ENCODE measurements at places on chromosomes 12 and 14.

GRCh38 chr12:121522971-121523370 is 57.9 kb downstream of the KDM2B start:
- no peak for DNase-seq

- no peak for DNase-seq
These were observed 210.1 kb downstream of the DPF3 start for GRCh38 chr14:72683787-72684186.

DNA sequence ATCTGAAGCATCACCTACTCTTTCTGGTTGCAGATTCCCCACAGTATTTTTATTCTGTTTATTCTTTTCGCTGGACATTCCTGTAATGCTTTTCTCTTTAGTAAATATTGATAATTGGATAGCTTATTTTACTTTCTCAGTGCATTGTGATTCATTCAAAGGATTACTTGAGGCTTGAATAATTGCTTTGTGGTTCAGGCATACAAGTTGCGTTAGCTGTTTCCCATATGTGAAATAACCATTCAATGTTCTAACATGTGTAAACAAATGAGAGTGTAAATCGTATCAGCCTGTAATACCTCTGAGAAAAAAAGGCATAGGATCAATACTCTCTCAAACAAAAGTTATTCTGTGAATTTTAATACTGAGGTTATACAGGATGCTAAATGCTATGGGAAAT is 1004.2 kb upstream of the SEL1L start:
- DNase-seq = no peak

DNA sequence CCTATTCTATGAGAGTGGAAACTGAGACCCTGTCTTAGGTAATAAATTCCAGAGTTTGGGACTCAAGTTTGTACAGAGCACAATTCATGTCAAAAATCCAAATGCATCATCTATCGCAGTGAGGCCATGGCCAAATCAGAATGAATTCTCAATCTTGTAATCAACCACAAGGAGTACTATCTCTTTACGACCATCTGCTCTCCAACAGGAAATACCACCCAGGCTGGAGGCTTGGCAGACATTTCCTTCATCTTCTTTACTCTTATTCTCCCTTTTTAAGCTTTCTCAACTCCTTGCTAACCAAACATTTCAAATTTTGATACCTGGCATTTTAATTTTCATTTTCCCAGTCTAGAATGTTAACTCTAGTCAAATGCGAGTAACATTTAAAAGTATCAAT is 32.7 kb upstream of the RNU6-7 start:
- no peak for DNase-seq

DNA sequence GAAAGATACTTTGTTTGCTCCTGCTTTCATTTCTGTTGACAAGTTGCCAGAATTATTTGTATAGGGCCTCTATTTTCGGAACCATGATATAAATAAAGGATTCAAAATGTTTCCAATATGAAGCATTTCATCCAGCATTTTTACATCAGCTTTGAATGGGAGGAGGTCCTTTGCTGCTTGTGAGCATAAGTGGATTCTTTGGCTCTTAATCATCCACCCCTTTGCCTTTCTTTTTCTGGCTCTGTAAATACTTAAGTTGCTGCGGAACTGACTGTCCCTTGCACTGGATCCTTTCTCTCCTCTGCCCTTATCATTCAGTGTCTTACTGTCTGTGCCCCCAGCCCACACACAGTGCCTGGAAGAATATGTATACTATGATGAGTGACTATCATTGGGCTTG is 357.3 kb upstream of the RGS6 start:
- DNase-seq = peak; percentile 11

DNA sequence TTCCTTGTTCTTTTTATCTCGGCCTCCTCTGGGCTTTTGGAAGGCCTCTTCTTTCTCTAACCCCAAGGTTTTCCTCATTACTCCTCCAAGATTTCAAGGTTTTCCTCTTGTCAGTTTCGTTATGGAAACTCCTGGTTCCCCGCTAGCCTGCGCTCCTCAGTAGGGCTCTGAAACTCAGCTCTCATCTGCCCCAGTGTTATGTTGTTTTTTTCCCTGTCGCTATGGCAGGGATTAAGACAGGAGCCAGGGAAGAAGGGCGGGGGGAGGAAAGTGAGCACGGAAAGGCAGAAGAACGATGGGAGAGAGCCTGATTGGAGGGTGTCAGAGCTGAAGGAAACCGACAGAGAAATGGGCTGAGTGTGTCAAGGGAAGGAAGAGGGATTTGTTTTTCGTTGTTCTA is 26.5 kb upstream of the JDP2 start:
- no peak for DNase-seq

DNA sequence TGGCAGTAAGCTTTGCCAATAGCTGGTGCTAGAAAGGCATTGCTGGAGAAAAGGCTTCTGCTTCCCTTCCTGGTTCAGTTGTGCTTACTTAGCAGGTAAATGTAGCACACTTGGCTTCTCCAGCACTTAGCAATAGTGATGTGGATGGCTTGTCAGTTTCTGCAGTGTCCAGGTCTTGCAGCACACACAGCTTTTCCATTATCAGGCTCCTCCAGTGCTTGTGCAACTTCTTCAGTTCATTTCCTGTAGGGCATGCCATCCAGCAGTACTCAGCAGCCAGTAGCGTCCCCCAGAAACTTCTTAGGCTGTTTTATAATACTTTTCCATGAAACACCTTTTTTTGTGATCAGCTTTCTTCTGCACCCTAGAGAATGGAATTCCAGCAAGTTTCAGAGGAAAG is 154.6 kb downstream of the SLC6A15 start:
- no peak for DNase-seq

DNA sequence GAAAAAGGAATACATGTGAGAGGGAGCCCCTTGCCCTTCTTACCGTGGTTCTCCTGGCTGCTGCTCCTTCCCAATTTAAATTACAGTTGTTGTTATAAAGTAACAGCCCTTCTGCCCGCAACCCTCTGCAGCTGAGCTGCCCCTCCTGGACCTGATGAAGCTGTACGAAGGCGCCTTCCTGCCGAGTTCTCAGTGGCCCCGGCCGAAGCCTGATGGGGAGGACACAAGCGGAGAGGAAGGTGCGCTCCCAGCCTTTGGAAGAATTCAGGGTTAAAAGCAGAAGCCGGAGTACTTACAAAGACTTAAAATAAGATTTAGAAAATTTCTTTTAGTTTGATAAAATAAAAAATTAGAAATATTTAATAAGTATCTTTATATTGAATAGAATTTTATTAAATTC is 55.2 kb downstream of the EP400 start:
- DNase-seq = no peak

GRCh38 chr12:63304887-63305316 is 153.9 kb upstream of the AVPR1A start:
- DNase-seq = no peak

- DNase-seq = no peak
These were observed 75.9 kb upstream of the CRY1 start for GRCh38 chr12:107169200-107169599.

GRCh38 chr12:105852496-105852895 is 286.3 kb downstream of the NUAK1 start:
- no peak for DNase-seq

DNA sequence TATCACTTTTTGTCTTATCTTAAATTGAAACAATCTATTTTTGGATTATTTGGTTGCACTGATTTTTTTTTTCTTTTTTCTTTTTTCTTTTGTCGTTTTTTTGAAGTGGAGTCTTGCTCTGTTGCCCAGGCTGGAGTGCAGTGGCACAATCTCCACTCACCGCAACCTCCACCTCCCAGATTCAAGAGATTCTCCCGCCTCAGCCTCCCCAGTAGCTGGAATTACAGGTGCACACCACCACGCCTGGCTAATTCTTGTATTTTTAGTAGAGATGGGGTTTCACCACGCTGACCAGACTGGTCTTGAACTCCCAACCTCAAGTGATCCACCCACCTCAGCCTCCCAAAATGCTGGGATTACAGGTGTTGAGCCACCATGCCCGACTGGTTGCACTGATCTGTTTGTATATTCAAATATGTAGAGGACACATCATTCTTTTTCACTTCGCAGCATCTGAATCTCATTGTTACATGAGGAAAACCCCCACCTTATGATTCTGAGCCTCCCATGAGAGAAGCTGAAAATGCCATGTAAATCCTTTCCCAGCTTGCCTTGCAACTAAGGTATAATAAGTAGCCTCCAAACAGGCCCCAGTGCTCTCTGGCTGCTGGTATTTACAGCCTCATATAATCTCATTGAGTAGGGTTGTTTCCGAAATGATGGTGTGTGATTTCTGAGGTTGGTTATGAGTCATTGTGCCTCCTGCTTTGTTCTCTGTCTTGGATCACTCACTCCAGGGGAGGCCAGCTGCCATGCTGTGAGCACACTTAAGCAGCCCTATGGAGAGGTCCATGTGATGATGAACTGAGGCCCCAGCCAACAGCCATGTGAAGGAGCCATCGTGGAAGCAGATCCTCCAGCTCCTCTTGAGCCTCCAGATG is 5.2 kb upstream of the HSP90B1 start:
- peak; percentile 72 for DNase-seq

DNA sequence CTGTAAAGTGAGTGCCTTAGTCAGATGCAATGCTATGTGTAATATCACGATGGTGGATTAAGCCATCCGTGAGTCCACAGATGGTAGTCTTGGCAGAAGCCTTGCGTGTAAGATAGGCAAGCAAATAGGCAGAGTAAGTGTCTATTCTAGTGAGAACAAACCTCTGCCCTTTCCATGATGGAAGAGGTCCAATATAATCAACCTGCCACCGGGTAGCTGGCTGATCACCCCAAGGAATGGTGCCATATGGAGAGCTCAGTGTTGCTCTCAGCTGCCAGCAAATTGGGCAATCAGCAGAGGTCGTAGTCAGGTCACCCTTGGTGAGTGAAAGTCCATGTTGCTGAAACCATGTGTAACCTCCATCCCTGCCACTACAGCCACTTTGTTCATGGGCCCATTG is 371.2 kb upstream of the LRFN5 start:
- no peak for DNase-seq

GRCh38 chr14:104246401-104247335 is 108.3 kb downstream of the KIF26A start:
- no peak for DNase-seq

- DNase-seq = no peak
These were observed 9.6 kb upstream of the FLVCR2 start for GRCh38 chr14:75568791-75569190.

DNA sequence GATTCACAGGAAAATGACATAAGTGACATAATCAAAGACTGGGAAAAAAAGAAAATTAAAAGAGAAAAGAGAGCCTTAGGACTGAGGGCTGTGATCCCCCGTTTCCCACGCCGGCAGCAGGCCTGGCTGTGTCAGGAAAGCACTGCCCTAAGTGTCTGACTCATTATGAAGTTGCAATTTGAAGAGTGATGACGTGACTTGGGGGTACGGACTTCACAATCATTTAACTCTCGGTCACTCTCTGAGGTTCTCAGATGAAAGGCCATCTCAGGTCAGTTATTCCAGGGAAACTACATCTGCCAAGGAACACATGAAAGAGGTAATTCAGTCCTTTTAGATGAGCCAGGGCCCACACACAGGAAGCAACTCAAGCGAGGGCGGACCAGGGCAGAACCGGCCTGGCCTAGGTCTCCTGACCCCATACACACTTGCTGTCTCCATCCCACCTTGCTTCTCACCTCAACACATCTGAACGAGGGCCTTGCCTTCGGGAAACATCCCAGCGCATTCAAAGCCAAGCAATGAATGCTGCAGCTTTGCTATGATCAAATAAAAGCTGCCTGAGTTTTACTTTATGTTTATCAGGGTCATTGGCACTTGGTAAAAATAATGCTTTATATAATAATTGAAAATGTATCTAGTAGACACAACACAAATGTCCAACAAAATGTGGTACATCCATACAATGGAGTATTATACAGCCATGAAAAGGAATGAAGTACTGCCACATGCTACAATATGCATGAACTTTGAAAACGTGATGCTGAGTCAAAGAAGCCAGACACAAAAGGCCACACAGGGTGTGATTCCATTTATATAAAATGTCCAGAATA is 2.7 kb downstream of the SSH1 start:
- no peak for DNase-seq

GRCh38 chr14:46574221-46574977 is 77.2 kb downstream of the RPL10L start:
- no peak for DNase-seq

- no peak for DNase-seq
These were observed 35.5 kb downstream of the PLBD1 start for GRCh38 chr12:14532152-14532551.

GRCh38 chr12:89859508-89860220 is 151.0 kb upstream of the ATP2B1 start:
- no peak for DNase-seq

GRCh38 chr12:127943481-127944210 is 323.3 kb upstream of the TMEM132C start:
- DNase-seq = peak; percentile 52

DNA sequence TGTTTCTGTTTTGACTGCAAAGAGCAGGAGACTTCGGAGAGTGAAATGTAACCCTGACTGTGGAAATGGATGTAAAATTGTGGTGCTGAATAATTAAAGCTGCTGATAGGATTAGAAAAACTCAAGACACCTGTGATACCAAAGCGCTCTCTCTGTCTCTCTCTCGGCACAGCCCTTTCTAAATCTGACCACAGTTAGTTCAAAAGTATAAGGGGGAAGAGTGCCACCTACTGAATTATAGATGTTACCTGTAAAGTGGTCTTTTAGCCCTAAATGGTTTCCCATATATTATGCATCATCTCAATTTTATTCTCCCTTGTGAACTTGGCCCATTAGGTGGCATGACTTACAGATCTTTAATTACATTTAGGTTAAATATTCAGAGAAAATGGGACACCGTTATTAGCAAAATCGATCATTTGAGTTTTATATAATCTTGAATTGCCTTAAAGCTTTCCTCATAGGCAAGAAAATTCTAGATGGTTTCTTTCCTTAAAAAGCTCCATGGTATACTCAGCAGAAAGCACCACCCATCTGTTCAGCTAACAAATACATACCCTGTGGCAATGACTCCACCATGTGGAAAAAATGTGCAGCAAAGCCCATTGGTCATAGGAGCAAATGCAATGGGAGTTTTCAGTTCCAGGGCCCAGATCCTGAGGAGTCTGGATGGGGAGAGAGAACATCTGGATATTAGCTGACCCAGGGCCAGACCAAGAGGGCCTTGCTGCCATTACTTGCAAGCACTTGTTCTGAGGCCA is 18.1 kb downstream of the RFC5 start:
- DNase-seq = no peak

- no peak for DNase-seq
These were observed 6.9 kb upstream of the TUNAR start for GRCh38 chr14:95869776-95870175.

GRCh38 chr12:11092128-11092527 is at the start of gene TAS2R43:
Gene TAS2R43, minus strand, starts transcription at chr12:11092313. Its CDS starts 84 bp downstream, at chr12:11092229.
- no peak for DNase-seq
